ENCODE measurements at places on chromosomes 7 and 10.

- no peak for DNase-seq
These were observed 8.6 kb downstream of the PFKFB3 start for GRCh38 chr10:6211341-6211670.

- no peak for DNase-seq
These were observed 75.5 kb downstream of the NRP1 start for GRCh38 chr10:33258967-33259366.

DNA sequence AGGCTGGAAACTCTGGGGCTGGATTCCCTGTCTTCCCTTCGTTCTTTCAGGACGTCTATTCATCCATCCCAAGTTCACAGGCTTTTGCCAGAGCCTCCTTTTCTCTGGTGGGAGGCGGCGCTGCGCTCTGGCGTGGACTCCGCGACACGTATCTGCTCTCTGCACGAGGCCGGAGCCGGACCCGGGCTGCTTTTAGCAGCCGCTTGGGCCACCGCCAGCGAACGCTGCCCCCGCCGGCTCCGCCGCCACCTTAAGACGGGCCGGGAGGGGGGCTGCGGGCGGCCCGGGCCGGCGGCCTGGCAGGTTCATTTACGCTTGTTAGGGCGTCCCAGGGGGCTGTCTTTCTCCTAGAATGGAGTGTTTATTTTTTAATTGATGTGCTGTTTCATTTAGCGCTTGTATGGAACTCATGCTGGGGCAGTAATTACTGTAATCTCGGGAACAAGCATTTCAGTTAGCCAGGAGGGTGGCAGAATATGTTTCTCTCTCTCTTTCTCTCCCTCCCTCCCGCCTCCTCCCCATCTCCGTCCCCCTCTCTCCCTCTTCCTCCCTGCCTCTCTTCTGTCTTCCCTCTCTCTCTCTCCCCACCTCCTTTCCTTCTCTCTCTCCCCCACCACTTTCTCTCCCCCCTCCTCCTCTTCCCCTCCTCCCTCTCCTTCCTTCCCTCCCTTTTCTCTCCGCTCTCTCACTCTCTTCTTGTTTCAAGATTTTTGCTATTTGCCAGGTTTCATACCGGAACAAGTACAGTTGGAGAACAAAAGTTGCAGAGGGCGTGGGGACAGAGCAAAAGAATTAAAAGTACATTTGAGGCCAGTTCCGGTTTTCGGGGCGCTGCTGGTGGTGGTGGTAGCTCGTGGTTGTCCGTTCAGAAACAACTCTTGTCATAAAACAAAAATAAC is 1.3 kb upstream of the FZD8 start:
- no peak for DNase-seq

DNA sequence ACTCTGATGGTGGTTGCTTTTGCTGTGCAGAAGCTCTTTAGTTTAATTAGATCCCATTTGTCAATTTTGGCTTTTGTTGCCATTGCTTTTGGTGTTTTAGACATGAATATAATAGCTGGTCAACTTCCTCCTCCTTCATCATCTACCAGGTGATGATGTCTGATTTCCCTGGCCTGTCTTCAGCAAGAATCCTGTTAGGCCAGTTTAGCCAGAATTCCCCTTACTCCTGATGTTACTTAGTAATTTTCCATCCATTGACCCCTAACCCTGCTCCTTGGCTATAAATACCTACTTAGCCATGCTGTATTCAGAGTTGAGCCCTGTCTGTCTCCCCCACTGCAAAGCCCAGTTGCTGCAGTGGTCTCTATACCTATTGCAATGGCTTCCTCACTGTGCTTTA is 91.4 kb downstream of the ZNF777 start:
- no peak for DNase-seq

GRCh38 chr7:25384788-25385505 is 156.7 kb upstream of the NPVF start:
- DNase-seq = no peak

GRCh38 chr10:107708981-107709380 is 544.5 kb upstream of the SORCS1 start:
- DNase-seq = no peak

GRCh38 chr7:66304536-66304935 is 99.4 kb downstream of the TPST1 start:
- DNase-seq = no peak

DNA sequence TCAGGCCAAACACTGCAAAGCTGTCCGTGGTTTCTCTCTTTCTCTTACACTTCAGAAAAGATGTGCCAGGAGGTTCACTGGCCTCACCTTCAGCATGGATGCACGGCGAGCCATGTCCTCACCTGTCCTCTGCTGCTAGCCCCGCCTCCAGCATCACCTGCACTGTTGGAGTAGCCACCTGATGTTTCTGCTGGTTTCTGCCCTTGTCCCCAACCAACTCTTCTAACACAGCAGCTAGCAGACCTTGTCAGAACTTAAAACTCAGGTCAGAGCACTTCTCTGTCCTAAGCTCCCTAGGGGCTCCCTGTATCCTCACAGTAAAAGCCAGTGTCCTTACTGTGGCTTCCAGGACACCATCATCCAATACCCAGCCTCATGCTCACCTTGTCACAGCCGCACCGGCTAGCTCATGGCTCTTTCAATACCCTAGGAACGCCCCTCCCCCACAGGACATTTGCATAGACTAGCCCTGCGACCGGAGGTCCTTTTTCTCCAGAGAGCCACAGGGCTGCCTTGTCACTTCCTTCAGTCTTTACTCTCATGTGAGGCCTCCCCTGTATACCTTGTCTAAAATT is 15.2 kb downstream of the PALD1 start:
- no peak for DNase-seq

All from activated naive CD4-positive, alpha-beta T cell (primary cell).